Activated T-helper 9 cell treated with anti-CD3 and anti-CD28 coated beads, Interleukin-2, amount 50 U/mL, for 16 hours (primary cell): ENCODE measurements at places on chromosomes 13 and 19.

- no peak for DNase-seq
Measured at GRCh38 chr13:32851083-32852069, 164.8 kb upstream of the KL start.

DNA sequence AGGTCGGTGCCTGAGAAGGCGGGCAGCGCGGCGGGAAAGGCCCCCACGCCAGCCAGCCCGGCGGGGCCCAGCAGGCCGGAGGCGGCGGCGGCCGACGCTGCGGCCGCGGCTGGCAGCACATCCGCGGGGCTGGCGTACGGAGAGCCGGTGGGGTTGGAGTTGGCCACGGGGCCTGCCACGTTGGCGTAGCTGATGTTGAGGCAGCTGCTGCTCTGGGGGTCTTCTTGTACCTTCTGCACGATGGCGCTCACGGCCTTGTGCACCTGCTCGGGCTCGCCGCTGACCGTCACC lies 25.9 kb upstream of the NANOS2 start:
- no peak for DNase-seq

DNA sequence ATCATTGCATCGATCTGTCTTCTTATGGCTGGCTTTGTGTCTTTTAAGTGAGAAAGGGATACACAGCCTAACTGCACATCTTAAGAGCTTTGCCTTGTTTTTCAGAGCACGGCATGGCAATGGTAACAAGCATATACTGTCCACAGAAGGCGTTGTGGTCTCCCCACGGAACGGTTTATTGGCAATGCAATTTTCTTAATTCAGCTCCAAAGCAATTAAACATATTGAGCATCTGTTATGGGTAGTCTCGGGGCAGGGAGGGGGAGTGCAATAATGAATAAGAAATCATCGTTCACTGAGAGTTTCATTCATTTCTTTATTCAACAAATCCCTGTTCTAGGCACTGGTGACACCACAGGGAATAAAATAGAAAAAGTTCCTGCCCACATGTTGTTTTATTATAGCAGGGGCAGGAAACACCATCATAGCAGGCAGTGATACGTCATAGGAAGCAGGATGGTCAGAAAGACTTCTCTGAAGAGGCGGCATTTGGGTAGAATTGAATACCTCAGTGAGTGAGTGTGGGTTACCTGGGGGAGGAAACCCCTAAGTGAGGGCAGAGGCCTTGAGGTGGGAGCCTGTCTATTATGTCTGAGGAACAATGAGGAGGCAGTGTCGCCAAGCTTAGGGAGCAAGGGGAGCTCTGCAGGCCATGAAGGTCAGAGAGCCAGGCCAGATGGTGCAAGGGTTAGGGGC lies 185.7 kb upstream of the KL start:
- DNase-seq, result no peak

DNA sequence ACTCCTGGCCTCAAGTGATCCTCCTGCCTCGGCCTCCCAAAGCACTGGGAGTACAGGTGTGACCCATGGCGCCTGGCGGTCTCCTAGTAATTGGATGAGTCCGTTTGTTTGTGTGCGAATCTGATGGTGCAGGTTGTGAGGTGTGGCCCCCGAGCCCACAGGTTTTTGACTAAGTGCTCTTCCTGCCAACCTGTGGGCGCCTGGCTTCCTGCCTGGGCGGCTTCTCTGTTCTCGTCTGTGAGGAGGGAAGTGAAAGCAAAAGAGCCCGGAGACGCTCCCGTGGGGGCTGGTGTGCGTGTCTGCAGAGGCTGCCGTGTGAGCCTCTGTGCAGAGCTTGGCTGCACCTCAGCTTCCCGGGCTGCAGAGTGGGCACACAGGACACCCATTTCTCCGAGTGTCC lies 10.0 kb downstream of the ARHGAP45 start:
- DNase-seq, result peak; percentile 90

DNA sequence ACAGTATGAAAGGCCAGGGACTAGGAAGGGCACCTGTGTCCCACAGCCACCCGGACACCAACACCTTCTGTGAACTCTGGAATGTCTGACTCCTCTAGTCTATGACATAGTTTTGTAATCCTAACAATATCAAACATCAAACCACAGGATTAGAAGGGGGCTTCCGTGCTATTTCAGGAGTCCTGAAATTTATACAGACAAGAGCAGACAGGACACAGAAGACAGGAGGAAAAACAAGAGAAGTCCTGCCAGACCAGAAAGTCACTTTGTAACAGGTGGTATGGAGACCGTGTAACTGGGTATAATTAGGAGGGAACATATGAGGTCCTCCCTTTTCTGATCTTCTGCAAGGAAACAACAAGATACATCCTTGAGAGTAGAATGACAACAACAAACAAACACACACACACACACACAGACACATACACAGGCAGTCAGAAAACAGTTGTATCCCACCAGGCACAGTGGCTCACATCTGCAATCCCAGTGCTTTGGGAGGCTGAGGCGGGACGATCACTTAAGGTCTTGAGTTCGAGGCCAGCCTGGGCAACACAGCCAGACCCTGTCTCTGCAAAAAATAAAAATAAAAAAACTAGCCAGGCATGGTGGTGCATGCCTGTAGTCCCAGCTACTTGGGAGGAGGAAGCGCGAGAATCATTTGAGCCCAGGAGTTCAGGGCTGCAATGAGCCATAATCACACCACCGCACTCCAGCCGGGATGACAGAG lies 13.1 kb downstream of the INSR start:
- DNase-seq, result no peak

GRCh38 chr13:41361491-41361890 lies 50.4 kb downstream of the NAA16 start:
- no peak for DNase-seq

DNA sequence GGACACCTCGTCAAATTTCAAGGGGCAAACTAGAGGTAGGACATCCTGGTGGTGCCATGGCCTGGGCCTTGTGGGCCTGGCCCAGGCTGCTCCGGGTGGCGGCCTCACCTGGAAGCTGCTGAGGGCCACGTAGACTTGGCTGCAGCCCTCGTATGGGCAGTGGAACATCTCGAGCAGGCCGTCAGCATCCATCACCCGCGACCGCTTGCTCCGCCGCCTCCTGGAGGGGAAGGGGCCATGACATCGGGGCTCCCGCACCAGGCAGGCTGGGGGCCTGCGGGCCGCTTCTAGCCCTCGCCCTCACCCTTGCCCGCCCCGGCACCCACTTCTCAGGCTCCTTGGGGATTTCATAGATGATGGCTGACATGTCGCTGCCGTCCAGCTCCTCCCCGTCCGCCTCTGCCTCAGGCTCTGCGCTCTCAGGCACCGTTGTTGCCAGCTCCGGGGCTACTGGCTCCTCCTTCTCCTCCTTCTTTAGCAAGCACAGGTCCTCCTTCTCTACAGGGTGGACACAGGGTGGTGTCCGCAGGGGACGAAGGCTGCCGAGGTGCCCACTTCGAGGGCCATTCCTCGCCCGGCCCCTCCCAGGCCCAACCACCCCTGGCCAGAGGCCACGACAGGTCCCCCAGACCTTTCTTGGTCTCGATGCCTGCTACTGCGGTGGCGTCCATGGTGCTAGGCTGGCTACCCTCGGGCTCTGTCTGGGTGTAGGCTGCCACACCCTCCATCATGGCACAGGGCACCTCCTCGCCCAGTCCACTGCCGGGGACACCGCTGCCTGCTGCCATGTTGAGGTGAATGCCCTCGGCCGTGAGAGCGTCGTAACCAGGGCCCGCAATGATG lies 6.0 kb upstream of the ELAVL3 start:
- DNase-seq, result no peak

DNA sequence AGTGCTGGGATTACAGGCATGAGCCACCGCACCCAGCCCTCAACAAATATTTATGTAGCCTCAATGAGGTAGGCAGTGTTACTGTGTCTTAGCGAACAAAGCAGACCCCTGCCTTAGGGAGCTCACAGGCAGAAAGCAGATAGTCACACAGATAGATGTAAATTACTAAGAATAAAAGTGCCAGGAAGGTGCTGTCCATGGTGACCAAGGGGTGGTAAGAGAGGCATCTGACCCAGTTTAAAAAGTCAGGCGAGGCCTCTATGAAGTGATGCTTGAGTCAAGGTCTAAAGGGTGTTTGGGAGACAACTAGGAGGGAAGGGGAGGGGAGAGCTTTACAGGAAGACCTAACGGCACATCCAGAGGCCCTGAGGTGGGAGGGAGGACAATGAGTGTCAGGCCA lies 12.4 kb upstream of the CACNG7 start:
- DNase-seq, result no peak

DNA sequence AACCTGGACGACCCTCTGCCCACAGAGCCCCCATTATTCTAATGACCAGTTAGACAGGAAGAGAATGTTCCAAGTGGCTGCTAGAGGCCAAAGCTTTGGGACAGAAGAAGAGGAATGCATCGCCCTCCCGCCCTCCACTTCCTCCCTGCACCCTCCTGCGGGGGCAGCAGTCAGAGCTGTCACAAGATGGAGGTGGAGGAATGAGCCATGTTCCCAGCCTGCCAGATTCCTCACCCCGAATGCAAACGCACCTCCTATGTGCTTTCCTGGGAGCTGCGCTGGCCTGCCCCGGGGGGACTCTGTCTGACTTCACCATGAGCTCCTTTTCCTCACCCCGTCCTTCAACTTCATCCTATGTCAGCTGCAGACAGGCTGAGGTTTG lies 1.7 kb downstream of the YJEFN3 start:
- no peak for DNase-seq

GRCh38 chr13:94154367-94154766 lies 325.1 kb downstream of the DCT start:
- no peak for DNase-seq

DNA sequence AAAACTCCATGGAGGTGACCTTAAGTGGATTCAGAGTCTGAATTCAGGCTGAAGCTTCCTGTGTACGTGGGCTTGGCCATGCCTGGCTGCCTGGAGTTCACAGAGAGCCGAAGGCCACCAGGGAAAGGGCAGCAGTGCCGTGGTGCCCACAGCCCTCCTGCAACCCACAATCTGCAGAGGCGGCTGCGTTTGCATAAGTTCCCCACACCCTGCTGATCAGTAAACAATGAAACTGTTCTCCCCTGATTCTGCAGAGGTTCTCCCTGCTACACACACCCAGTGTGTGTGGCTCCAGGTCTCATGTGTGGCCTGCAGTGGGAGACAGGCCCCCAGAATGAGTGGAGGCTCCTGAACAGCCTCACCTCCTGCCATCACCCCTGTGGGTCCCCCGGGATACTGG lies 126.9 kb upstream of the SLC7A1 start:
- DNase-seq, result no peak

DNA sequence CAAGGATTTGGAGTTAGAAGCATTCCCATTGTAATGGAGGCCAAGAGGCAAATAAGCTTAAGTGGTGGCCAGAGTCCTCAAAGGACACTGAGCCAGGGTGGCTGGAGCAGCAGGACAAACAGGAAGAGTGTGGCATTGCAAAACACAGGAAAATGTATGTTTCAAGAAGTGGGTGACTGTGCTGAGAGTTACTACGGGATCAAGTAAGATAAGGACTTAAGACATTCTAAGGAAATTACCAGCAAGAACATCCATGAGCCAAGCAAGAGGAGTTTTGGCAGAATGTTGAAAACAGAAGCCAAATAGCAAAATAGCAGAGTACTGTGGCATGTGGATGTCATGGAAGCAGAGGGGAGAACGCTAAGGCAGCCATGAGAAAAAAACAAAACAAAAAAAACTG lies 104.2 kb downstream of the RAP2A start:
- DNase-seq, result no peak
